ENCODE measurements at places on chromosomes 5 and 9. TPM values are rescaled to one million over a fixed set of nuclear protein-coding genes. Genes with fewer than 3 reads are reported as not detected.

The MYMK gene
- not detected for total RNA-seq

The GRXCR2 gene
- total RNA-seq: not detected

The LMAN2 gene
- 105 TPM for total RNA-seq

The UGT3A2 gene
- 13.4 TPM for total RNA-seq

The INSL6 gene
- total RNA-seq: not detected

The IFNA5 gene
- not detected for total RNA-seq

The PCDHB15 gene
- 7.0 TPM for total RNA-seq

The TMEM174 gene
- total RNA-seq: not detected

The CCNJL gene
- total RNA-seq: 26.9 TPM

The PTGS1 gene
- total RNA-seq: 1.0 TPM

The CCDC183 gene
- total RNA-seq: 1.1 TPM

The NDOR1 gene
- 44.1 TPM for total RNA-seq

The MRPS30 gene
- total RNA-seq: 78.0 TPM

The LIFR gene
- total RNA-seq: 7.8 TPM

All from H9 (cell line).